NCI-H748 treated with DMSO at 0.1 percent for 48 hours (cell line): ENCODE measurements at places on chromosomes 5 and 9.

DNA sequence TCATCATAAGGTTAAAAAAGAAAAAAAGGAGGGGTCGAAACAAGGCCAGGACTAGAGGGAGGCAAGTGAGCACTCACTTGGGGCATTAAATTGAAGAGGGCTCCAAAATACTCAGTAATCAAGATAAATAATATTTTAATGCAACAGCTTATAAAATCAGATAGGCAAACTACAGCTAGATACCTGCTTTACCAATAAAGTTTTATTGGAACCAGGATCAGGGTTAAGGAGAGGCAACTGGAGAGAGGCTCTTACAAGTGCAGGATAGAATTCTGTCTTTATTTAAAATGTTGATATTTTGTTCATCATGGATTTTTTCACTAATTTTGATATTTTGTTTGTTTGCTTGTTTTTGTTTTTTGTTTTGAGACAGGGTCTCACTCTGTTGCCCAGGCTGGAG, 30.3 kb upstream of the PURA start:
- DNase-seq = no peak

DNA sequence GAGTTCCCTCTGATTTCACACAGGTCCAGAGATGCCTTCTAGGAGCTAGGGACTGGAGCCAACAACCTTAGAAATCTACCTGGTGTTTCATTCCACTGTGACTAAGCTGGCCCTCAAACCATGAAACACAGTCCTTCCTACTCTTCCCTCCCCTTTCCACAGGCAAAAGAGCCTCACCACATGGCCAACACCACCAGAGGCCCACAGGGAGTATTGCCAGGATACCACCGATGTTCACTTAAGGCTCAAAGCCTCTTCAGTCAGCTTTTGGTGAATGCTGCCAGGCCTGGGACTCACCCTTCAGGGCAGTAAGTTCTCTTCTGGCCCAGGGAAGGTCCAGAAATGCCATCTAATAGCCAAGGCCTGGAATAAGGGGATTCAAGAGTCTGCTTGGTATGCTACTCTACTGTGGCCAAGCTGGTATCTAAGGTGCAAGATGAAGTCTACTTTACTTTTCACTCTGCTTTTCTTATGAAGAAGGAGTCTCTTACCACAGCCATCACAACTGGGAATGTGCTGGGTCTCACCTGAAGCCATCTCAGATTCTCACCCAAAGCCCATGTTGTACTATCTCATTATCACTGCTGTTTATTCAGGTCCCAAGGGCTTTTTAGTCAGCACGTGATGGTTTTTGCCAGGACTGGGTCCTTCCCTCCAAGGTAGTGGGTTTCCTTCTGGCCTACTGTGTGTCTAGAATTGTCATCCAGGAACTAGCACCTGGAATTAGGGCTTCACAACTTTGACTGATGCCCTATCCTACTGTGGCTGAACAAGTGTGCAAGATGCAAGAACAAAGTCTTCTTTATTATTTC, 1018.4 kb downstream of the TAF11L14 start:
- DNase-seq = no peak

DNA sequence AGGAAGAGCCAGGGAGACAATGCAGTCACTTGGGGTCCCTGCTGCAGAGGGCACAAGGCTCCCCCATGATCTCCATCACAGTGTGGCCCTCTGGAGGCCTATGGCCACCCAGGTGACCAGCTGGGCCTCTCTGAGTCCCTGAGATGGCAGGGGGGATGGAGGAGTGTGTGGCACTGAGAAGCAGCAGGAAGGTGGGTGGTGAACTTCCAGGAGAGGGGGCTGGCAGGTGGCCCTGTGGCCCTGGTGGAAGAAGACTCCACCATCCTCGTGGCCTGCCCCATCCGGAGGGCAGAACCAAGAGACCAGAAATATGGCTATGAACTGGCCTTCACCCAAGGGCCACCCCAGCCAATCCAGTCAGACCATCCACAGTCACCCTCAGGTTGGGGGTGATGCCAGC, 31.7 kb upstream of the AFAP1L1 start:
- DNase-seq = no peak

DNA sequence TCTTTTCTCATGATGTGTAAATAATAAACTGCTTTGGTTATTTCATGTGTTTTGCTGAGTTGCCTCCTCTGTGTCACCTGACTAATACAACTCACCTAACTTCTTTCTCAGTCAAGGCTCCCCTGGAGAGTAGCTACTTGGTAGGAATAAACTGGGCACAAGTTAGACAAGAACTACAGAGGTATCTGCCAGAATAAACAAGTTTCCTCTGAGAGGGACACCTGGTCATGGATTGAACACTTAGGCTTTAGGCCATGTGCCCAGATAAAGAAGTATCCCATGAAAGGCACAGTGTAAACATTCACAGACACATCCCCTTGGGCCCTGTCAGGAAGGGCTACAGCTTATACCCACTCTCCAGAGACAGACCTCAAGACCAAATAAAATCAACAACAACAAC, 532.5 kb downstream of the KIF4B start:
- no peak for DNase-seq

DNA sequence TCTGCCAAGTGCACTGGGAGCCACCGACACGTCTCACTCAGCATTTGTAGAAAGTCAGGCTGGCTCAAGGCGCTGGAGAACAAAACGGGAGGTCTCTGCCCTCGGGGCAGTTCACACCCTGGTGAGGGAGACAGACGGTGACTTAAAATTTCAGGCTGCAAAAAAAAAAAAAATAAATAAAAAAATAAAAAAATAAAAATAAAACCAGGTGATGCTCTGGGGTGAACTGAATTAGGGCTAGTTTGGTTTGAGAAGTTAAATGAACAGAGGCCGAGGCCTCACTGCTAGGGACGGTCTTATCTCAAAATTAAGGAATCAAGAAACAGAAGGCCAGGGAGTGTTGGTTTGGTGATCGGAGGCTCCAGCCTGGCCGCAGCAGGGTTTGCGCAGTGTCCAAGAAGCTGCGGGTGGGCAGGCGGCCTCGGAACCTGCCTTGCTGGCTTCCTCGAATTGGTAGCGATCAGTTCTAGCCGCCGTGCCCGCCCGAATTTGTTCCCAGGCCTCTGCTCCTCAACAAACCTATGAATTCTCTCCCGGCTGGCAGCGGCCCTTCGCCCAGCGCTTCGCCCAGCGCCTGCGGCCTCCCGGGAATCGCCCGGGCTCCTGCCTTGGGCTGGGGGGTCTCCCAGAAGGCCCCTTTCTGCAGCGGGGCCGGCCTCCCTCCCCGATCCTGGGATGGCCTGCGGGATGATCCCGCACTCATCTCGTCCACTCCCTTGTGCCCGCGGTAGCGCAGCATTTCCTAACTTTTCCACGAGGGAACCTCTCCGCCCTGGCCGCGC, 1.5 kb downstream of the NKX2-5 start:
- no peak for DNase-seq

- no peak for DNase-seq
Measured at GRCh38 chr5:312845-313244, 8.7 kb upstream of the AHRR start.

- no peak for DNase-seq
Measured at GRCh38 chr9:107485458-107486043, 4.0 kb downstream of the KLF4 start.
